ENCODE measurements at places on chromosomes 13 and 19.

DNA sequence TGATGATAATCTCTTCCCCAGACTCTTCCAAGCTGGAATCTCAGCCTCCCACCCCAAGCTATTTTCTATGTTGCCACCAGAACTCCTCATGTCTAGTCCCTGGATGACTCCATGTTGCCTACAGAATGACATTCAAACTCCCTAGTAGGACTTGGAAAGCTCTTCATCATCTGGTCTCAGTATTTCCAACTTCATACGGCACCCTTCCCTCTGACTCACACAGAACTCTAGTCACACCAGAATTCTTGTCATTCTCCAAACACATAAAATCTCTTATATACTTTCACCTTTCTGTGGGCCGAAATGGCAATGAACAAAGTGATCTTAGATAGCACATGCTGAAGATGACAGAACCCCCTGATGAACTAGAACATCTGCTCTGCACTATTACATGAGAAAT lies 86.2 kb downstream of the CAB39L start:
- DNase-seq: no peak

GRCh38 chr13:45511310-45512097 lies 46.8 kb downstream of the COG3 start:
- DNase-seq: no peak

GRCh38 chr13:30673669-30674521 lies 56.2 kb downstream of the USPL1 start:
- DNase-seq: no peak

DNA sequence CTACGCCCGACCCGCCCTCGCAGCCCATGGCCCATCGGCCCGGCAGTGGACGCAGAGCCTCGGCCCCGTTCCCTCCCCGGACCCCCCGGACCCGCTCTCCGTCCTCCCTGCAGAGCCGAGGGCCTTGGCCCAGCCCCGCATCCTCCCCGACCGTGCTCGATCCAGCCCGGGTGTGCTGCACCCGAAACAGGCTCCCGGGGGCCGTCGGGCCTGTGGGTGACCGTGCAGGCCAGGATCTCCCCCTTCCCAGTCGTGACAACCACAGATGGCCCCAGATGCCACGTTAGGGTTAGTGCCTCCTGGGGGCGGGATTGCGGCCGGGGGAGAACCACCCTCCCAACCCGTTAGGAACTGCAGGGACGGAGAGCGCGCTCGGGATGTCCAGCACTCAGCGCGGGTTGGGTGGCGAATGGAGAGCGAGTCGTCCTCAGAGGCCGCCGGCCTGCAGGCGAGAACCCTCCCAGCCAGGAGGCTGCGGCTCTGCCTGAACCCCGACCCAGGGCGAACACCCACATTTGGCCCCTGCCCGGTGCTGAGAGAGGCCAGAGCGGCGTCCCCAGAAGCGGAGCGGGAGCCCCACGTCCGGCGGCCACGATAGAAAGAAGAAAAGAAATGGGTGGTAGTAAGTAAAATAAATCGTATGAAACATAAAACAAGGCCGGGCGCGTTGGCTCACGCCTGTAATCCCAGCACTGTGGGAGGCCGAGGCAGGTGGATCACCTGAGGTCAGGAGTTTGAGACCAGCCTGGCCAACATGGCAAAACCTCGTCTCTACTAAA lies 6.7 kb upstream of the MADCAM1 start:
- no peak for DNase-seq

GRCh38 chr19:50264483-50265186 lies 61.2 kb downstream of the MYH14 start:
- DNase-seq: no peak

- no peak for DNase-seq
Measured at GRCh38 chr19:43700395-43701000, 15.4 kb upstream of the IRGC start.

DNA sequence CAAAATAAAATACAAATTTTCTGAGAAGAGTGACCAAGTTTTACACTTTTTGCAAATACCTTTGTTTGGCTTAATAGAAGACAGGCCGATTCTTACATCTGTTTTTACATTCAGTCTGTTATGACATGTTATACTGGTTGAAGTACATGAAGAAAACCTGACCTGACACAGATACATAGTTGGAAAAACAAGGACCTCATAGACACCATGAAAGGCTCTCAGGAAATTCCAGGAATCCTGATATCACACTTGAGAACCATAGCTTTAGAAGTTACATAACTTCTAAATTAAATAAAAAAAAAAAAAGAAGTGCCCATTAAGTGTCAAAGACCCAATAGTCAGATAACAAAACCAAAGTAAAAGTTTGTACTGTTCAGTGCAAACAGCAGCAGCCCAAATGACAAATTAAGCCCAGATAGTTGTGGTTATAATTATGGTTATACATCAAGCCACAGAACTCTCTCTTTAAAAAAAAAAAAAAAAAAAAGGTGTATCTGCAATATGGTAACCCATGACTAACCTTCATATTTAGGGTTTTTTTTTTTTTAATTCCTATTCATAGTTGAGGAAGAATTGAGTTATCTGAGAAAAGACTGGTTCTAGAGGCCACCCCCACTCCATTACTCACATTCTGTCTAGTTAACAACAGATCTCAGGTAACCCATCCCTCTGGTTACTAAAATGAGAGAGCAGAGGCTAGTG lies 19.8 kb downstream of the RBM26 start:
- no peak for DNase-seq

- no peak for DNase-seq
Measured at GRCh38 chr13:94610475-94610874, 8.8 kb downstream of the GPR180 start.

DNA sequence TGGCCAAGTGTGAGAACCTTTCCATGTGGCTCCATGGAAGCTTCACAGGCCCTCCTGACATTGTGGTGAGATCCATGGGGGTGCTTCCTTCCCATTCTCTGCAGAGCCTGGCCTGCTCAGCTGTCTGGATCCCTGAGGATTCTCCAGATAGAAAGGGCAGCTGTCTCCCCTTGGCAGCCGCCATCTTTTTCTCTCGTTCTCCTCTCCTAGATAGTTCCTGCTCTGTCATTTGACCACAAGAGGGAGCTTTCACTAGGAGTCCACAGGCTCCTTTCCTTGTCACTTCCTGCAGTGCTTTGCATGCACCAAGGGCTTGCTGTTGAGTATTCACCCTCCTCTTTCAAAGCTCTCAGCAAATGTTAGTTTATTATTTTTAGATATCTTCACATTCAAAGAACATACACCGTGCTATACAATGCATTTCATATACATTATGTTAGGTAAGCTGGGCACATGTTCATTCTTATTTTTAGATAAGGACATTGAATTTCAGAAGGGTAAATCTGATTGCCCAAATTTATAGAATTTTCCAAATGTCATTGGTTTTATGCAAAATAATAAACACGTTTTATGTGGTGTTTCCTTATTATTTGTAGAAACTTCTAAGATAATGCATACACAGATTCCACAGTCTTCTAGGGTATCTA lies 133.2 kb downstream of the FRY start:
- no peak for DNase-seq

DNA sequence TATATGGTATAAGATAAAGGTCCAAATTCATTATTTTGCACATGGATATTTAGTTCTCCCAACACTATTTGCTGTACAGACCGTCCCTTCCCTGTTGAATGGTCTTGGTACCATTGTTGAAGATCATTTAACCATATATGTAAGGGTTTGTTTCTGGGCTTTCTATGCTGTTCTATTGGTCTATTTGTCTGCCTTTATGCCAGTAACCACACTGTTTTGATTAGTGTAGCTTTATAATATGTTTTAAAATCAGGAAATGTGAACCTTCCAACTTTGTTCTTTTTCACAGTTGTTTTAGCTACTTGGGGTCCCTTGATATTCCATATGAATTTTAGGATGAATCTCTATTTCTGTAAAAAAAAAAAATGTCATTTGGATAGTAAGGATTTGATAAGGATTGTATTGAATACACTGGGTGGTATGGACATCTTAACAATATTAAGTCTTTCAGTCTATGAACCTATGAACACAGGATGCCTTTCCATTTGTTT lies 16.9 kb downstream of the IFT88 start:
- DNase-seq: no peak
